Putamen (tissue), 1 donor: ENCODE measurements at places on chromosomes 6 and 20.

- DNase-seq, result no peak
Observed at GRCh38 chr6:15232836-15233510, 12.9 kb upstream of the JARID2 start.

- no peak for DNase-seq
Observed at GRCh38 chr6:145705561-145705960, 29.8 kb downstream of the EPM2A start.

DNA sequence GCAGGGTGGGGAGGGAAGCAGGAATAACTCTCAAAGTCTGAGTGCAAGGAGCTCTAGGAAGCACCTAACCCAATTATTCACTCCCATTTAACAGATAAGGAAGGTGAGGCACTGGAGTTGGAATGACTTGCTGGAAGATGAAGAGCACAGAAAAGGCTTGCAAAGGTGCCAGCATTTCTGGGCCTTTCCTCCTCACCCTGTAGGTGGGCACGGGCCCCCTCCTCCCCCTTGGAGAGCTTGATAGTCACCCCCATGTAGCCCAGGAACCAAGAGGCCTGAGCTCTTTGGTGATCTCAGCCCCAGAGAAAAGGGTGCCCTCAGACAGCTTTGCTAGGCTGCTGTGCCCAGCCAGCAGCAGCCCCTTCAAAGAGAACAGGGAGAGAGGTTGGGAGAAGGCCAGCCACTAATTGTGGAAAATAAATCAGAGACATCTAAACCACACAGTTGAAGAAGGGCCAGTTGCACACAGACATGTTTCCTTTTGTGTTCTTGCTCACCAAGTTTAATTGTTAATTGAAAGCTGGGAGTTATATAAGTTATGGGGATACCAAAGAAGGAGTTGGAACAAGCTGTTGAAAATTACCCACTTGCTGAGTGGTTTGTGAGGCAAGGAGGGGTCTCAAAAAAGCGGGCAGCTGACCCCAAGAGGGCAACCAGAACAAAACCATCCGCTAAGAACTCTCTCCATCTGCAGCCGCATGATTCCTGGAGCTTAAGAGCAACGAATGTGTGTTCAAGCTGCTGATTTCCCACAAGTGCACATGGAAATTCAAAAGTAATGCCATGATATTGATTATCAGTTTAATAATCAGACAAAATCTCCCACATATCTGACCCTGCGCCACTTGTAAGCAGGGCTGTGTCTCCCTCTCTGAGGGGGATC lies 77.0 kb downstream of the MRPL14 start:
- no peak for DNase-seq

DNA sequence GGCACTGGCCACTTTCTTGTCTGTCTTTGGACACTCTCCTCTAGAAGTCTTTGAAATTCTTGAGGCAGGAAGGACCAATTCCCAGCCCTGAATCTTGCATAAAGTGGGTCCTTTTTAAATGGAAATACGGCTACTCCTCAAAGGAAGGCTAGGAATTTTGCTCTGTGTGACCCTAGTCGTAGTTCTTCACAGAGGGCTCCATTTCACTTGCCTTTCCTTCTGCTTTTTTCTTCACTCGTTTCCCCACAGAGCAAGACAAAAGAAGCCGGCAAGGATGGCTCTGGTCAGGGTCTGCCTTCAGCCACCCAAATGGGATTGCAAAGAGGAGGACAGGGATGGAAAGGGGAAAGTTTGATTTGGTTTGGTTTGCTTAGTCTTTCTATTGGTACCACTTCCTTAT lies 25.8 kb downstream of the HLA-E start:
- no peak for DNase-seq

DNA sequence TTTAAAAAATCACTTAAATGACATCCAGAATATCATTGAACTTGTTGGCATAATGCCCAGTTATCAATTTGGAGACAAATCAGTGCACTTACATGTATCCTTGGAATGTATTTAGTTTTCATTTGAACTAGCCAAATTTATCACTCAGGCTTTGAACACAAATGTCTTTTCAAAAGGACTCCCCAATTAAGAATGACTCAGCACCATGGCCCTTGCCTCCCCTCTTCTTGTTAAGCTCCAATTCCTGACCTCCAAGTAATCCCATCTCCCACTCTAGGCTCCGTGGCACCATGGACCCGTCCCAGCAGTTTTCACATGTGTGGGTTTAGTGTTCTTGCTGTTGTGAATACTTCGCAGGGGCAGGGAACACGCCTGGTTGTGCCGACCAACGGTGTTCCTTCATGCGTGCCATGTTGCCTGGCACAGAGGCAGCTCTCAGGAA lies 2.7 kb downstream of the AKAP12 start:
- no peak for DNase-seq

DNA sequence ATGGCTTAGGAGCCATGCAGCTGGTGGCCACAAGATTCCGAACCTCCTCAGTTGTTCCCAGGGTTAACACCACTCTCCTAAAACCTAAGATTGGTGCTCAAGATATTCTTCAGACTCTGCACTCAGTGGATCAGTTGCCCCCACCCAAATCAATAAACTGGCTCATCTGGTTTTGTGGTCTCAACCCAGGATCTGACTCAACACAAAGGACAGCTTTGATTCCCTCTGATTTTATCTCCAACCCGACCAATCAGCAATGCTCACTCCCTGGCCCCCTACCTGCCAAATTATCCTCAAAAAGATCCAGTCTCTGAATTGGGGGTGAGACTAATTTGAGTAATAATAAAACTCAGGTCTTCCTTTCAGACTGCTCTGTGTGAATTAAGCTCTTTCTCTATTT lies 137.5 kb downstream of the EYS start:
- DNase-seq, result no peak

DNA sequence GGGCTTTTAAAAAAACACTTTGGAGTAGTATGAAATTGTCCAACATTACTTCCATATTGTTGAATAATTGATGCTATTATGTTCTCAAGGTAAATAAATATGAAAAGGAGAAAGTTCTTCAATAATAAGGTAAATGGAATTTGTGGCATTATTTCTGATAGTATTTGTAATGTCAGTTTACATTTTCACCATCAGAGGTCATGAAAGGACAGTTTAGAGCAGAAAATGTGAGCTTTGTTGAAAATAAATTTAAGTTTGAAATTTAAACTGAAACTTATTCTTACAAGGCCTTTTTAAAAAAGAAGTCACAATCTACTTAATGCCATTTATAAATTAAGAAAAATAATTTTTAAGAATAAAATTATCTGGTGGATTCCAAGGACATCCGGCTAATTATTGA lies 15.8 kb upstream of the CEP162 start:
- DNase-seq, result no peak
